ENCODE measurements at places on chromosomes 16 and 17.

GRCh38 chr16:76963614-76964315 lies 227.2 kb upstream of the MON1B start:
- peak; percentile 31 for DNase-seq

GRCh38 chr16:81796035-81796434 lies 16.9 kb downstream of the PLCG2 start:
- DNase-seq = no peak

DNA sequence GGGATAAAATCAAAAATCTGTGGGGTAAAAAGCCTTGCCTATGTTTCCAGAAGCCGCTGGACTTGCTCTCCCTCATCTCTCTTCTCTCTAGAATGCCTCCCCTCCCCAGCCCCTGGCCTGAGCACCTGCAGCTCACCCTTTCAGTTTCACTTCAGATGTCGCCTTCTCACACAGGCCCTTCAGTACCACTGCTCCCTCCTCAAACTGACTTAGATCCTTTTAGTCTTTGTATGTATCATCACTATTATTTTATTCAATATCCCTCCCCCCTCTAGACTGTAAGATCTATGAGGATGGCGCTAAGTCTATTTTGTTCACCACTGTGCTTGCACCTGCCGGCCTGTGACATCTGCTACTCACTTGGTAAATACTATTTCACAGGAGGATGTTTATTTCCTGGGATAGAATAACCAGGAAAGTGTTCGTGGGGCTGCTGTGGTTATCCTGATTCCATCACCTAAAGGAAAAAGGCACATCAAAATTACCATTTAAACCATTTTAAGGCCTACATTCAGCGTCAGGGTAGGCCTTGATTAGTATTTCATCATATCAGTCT lies 122.3 kb downstream of the MRTFB start:
- DNase-seq = no peak

GRCh38 chr17:81018044-81018802 lies 16.7 kb upstream of the BAIAP2 start:
- DNase-seq = no peak

DNA sequence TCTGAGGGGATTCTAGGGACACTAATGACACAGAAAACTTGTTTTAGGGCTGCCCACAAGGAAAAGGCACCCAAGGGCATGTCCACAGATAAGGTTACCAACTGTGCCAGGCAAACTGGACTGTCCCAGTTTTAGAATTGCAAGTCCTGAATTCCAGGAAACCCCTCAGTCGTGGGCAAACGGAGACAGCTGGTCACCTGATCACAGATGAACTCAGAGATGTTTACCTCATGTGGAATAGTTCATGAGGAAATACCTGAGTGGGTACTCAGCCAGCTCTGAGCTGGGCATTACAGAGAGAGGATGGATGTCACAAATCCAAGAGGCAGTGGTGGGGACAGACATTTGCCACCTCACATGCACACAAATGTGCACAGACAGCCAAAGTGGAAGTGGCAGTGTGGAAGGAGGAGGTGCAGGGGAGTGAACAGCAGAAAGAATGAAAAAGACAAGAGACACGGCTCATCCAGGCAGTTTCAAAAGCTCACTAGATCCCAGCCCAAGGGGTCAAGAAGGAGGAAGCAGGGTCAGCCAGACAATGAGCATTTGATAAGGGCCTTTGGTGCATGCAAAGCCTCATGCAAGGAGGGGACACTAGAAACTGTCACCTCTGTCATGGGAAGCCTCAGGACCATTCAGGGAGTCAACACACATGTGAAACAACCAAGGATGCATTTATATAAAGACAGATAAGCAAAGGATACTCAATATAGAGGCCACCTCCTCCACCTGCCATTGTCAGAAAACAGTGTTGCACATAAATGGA lies 24.8 kb downstream of the TTLL6 start:
- DNase-seq = no peak

GRCh38 chr17:79361873-79362771 lies 248.7 kb downstream of the RBFOX3 start:
- no peak for DNase-seq

- DNase-seq = no peak
Measured at GRCh38 chr17:29216856-29217255, 29.8 kb upstream of the CRYBA1 start.

Data from germinal center (tissue), 1 donor.